Stimulated activated CD4-positive, alpha-beta T cell treated with anti-CD3 and anti-CD28 coated beads, Interleukin-4, amount 100 ng/mL, for 1 hour (primary cell): ENCODE measurements at places on chromosomes 4 and X.

DNA sequence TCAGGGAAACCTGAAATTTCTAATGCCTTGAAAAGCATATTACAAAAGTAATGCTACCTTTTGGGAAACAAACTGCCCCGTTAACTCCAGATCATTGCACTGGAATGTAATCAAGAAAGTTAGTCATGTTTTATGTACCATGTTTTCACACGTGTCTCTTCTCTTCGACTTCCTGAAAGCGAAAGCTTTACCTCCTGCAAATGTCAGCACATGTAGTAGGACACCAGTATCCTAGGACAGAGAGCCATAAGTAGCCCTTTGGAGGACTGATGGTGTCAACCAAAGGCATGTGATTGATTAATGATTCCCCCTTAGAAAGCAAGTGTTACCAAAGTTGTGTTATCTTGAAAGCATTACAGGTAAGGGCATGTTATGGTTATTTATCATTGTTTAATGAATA lies 8.8 kb upstream of the MND1 start:
- no peak for DNase-seq

DNA sequence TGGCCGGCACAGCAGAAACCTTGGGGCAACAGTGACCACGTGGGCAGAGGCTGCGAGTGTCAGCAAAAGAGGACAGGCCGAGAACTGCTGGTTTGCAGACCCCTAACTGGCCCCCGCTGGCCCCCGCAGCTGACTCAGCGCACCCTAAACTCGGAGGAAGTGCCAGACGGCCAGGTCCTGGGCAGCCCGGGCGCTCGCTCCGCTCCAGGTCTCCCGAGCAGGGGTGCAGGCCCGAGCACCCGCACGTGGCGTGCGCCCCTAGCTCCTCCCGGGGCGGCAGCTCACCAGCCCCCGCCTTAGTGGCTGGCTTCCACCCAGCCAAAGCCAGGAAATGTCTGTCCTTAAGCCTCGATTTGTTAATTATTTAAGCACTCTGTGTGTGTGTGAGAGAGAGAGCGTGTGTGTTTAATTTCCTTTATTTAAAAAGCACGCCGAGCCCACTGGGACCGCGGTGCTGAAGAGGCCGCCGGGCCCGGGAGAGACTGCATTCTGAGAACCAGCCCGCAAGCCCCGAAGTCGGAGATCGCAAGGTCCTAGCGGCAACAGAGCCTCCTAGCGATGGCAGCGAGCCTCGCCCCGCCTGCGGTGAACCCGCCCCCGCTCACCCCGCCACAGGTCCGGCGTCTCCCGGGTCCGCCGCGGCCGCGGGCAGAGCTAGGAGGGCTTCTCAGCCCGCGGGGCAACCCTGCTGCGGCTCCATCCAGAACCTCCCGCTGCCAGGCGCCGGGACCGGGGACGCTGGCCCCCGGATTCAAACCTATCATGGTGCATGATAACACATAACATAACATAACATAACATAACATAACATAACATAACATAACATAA lies 45.9 kb upstream of the CDKN2AIP start:
- peak; percentile 69 for DNase-seq

GRCh38 chr4:88623097-88623496 lies 30.8 kb downstream of the HERC3 start:
- DNase-seq: no peak

DNA sequence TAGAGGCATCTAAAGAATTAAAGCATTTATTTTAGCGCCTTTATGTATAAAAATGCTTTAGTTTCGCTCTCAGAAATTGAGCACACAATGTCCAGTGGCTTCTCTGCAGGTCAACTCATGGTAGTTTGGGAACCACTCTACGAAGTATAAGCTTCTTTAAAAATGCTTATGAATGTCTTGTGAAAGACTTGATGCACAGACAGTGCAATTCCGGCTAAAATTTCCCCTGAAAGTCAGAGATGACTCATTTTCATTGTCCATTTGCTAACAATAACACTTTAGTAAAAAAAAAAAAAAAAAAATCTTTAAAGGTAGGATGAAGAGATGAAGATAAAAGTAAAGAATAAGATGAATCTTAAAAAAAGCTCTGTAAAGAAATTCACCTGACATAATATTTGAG lies 117.2 kb downstream of the PDHA2 start:
- no peak for DNase-seq

GRCh38 chrX:153662266-153662665 lies 11.3 kb downstream of the PNCK start:
- DNase-seq: peak; percentile 69

GRCh38 chr4:10721616-10722015 lies 37.0 kb upstream of the CLNK start:
- DNase-seq: no peak

GRCh38 chr4:48738856-48739255 lies 41.2 kb downstream of the FRYL start:
- no peak for DNase-seq

DNA sequence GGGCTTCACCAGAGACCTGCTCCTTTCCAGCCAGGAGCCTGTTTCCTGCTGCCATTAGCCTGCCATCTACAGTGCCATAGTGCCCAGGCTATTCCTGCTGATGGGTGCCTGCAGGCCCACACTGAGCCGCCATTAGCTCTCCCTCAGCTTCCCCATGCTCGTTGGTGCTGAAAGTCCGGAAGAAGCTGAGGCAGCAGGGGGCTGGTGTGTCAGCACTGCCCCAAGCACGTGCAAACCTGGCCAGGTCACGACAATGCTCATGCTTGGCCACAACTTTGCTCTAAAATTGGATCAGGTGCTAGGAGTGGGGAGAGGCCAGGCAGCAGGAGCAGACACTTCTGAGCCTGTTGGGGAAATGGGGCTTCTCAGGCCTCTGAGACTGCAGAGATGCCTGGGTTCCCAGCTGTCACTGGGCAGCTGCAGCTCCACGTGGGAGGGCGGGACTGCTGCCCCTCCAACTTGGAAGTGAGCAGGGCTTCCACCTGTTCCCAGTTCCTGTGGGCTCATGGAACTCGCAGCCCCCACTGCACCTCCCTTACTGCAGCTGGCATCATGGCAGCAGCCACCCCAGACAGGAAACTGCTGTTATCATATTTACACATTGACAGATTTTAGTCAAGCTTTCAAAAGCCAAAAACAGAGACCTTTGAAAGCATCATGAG lies 913.9 kb downstream of the FSTL5 start:
- DNase-seq: no peak

DNA sequence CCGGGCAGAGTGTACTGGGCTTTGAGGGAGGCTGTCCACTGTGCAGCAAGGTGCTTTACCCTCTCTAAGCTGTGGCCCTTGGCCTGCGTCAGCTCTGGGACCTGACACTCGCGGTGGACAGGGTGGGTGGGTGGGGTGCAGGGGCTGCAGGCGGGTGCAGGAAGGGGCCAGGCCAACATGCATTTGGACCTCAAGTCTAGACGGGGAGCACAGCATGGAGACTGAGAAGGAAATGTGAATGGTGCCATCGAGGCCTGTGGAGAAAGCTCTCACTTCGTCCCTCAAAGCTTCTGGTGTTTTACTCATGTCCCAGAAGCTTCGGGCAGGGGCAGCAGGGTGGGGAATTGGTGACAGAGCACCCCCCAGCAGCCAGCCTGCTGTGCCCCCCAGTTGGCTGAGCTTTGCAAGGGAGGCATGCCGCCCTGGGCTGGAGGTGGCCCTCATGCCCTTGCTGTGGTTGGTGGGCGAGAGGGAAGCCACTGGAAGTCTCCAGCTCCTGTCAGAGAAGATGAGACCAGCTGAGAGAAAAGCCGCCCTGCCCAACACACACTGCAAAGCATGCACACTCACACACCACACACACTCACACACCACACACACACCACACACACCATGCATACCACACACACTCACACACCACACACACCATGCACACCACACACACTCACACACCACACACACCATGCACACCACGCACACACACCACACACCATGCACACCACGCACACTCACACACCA lies 12.3 kb downstream of the PNMA6E start:
- DNase-seq: no peak

- no peak for DNase-seq
Measured at GRCh38 chrX:32599156-32599555, 612.2 kb downstream of the DMD start.

GRCh38 chrX:96918864-96919263 lies 35.2 kb downstream of the RPA4 start:
- DNase-seq: no peak
